ENCODE measurements at places on chromosomes 4 and X.
A peak's percentile ranks its signal among the peaks of the same experiment; 100 is the strongest.

DNA sequence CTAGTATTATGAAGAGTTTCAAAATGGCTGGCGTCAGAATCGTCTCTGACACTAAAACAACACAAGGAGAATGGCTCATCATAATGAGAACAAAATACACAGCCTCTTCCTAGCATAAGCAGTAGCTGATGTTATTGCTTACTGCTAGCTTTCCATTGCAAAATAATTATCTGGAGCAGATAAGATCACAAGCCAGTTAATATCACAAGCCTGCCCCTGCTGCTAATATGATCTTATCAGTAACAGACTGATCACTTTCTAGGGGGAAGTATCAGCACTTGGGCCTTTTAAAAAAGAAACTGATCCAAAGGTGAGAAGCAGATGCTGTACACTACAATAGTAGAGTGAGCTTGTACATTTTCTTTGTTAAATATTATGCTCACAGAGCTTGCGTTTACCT lies 554.8 kb upstream of the PABPC4L start:
- DNase-seq = no peak

DNA sequence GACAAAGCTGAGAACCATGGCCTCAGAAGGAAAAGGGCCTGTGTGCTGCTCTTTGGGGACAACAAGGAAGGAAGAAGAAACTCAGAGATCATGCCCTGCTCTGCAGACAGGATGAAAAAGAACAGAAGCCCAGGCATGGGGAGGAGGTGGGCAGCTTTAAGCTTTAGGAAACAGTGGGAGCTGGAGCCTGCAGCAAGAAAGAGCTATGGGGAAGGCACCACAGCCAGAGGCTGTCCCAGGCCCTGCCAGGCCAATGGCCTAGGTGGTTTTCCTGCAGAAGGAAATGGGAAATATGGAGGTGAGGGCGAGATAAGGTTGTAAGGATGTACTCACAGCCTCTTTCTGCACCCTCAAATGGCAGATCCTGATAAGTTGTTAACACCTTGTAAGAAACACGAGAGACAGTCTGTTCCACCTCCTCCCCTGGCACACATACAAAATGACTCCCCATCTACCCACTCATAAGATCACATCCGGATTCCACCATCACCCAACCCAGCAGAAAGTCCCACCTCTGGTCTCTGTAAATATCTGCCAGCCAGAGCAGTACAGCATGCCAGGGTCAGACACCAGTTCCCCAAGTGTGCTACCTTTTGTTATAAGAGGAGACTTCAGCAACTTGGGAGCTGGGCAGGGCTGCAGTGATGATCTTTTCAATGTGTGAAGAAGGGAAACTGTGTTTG lies 105.2 kb downstream of the RTL5 start:
- no peak for DNase-seq

DNA sequence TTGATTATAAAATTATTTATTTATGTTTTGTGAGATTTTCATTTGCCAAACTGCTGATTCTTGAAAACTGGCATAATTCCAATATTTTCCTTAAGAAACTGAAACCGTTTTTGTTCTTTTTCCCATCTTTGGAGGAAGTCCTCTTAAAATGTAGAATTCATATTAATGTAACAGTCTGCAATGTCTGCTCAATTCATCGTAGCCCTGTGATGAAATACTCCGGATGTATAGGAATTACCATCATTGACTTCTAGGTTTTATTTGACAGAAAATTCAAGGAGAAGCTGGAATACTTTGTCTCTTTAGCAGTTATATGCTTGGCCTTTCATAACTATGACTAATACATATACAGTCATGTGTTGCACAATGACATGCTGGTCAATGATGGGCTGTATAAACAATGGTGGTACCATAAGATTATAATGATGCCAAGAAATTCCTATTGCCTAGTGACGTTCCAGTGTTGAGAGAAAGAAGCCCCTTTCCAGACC lies 185.0 kb upstream of the GPRIN3 start:
- no peak for DNase-seq

- no peak for DNase-seq
Observed at GRCh38 chr4:76590798-76591281, 155.8 kb downstream of the SHROOM3 start.

- DNase-seq = no peak
Observed at GRCh38 chr4:100889898-100890297, 372.1 kb upstream of the EMCN start.

- DNase-seq = peak; percentile 41
Observed at GRCh38 chrX:118495958-118496762, 545 bp downstream of the DOCK11 start.

GRCh38 chr4:122674371-122674770 lies 53.5 kb upstream of the IL21 start:
- DNase-seq = no peak

DNA sequence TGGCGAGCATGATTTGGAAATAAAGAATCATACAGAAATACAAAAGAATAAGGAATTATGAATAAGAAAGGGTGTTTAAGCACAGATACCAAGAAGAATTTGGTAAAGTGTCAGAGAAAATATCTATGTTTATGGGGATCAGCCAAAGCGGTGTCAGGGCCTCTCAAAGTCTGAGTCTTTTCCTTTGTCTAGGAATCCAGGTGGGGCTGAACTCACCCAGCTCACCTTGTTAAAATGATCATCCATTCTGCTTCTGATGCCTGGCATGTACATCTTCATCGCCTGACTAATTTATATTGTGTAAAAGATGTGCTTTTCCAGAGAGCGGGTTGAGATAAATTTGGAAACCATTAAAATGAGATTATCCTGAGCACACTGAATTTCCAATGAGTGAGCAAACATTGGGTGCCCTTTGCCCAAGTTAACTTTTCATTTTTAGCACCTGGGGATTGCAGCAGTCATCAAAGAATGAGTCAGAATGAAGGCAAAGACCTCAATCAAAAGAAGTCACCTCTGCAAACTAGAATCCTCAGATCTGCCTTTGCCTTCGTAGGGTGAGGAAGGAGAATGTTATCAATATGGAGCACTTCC lies 141.9 kb upstream of the ANXA3 start:
- no peak for DNase-seq

- DNase-seq = no peak
Observed at GRCh38 chr4:88605736-88606135, 13.5 kb downstream of the HERC3 start.

DNA sequence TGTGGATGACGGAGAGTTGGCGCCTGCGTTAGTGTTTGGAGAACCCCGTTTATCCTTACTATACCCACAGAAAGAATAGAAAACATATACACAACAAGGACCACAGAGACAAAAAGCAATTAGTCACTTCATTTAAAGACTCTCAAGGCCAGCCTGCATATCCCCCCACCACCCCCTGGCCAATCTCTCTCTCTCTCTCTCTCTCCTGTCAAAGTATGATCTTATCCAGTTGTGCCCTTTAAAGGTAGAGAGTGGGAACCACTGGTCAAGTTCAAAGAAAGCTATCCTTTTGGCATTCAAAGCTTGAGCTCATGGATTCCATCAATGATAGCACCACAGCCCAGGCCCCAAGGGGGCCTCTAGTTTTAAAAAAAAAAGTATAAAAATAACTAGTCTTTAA lies 180.3 kb upstream of the MBNL3 start:
- DNase-seq = no peak

- peak; percentile 0 for DNase-seq
Observed at GRCh38 chrX:75522565-75523431, at the start of gene ZDHHC15. TSS of gene ZDHHC15 (minus strand) at chrX:75523037. CDS start at chrX:75523024, 13 bp downstream.

GRCh38 chr4:12724510-12724909 lies 759.6 kb downstream of the RAB28 start:
- DNase-seq = no peak

GRCh38 chr4:99861120-99861905 lies 32.9 kb downstream of the LAMTOR3 start:
- DNase-seq = no peak

GRCh38 chr4:173519111-173520101 lies 10.6 kb downstream of the HAND2 start:
- no peak for DNase-seq

GRCh38 chrX:79556800-79557199 lies 189.7 kb upstream of the ITM2A start:
- no peak for DNase-seq

DNA sequence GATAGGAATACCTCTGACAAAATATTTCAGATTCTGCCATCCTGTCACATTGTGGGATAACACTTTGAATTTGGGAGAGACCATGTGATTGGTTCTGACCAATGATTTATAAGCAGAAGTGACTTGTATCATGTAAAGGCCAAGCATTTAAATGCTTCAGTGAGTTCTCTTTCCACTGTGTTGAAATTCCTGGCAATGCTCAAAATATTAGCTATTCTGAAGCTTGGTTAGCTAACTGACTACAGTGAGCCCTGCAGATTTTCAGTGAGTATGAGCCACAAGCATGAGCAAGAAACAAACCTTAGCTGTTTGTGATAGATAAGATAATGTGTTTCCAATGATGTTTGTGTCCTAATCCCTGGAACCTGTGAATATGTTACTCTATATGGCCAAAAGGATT lies 562.8 kb upstream of the AADAT start:
- no peak for DNase-seq

DNA sequence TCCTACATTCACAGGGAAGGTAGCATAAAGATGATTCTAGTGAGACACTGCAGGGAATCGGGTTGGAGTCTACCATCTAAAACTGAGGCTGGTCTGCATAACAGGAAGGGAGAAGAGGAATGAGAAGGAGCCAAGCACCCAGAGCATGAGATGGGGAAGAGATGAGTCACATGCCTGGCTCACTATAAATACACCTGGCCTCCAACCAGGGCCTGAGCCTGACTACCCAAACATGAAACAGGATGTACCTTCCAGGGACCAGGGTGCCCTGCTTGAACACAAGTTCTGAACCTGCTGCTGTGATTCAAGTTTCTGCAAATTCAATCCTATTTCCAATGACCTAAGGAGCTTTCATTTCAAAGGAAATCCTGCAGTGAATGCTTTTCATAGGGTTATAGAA lies 24.9 kb downstream of the CD99L2 start:
- DNase-seq = no peak

GRCh38 chrX:15854080-15854655 lies 445 bp downstream of the AP1S2 start:
- DNase-seq = peak; percentile 17

DNA sequence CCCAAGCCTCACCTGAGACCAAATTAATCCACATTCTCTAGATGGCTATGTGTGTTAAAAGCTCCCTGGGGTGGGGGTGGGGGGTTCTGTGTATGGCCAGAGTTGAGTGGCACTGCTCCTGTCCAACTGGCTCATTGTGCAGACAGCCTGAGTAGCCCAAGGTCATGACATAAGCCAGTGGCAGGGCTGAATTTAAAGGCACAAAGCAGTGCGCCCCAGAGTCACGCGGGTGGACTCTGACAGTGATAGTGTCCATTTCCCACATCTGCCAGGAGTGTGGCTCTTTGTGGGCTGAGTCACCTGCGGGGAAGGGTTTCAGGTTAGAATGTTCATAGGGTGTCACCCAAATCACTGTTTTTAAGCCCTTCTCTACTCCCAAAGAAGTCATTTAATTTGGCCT lies 45.4 kb downstream of the SCD5 start:
- DNase-seq = no peak

DNA sequence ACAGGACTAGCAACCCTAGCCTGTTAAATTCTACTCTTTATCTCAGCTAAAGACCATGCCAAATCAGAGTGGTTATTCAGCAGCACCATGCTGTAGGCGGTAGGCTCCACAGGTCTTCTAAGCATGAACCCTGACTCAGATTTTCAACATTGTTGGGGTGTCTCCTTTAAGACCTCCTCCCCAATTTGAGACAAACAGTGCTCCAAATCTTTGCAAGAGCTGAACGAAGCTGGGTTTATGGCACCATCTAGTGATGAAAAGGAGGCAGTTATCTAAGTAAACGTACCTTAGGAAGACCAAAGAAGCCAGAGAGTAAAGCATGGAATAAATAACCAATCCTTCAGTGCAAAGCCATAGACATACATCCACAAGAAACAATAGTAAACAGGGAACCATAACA lies 334.5 kb upstream of the SLC7A11 start:
- no peak for DNase-seq

- no peak for DNase-seq
Observed at GRCh38 chr4:86452924-86453531, 93.2 kb upstream of the MAPK10 start.

- DNase-seq = no peak
Observed at GRCh38 chr4:129672941-129673340, 577.0 kb downstream of the C4orf33 start.

GRCh38 chr4:151251603-151252304 lies 25.2 kb upstream of the PRSS48 start:
- no peak for DNase-seq

GRCh38 chr4:153142700-153143438 lies 61.4 kb upstream of the TRIM2 start:
- no peak for DNase-seq

GRCh38 chr4:85669204-85669603 lies 194.3 kb downstream of the ARHGAP24 start:
- no peak for DNase-seq

GRCh38 chr4:4763822-4764557 lies 95.5 kb upstream of the MSX1 start:
- no peak for DNase-seq

DNA sequence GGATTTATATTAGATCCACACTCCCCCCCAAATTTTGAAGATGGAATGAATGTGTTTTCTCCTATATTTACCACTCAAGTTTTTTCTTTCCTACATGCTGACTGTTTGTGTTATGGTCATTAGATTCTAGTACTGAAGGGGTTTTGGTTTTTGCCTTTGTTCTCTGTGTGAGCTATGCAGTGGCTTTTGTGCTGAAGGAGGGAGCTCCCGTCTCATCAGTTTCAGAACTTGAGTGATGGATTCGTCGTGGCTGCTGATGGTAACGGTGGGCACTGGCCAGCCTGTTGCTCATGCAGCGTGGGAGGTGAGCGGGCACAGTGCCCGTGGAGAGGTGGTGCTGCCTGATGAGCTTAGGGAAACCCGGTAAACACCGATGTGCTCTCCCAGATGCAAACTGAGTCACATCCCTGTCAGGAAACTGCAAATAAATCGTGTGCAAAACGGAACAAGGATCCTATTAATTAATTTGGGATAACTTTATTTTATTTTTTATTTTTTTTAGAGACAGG lies 101.5 kb downstream of the SORBS2 start:
- no peak for DNase-seq

GRCh38 chr4:78742300-78742699 lies 33.9 kb upstream of the BMP2K start:
- no peak for DNase-seq

DNA sequence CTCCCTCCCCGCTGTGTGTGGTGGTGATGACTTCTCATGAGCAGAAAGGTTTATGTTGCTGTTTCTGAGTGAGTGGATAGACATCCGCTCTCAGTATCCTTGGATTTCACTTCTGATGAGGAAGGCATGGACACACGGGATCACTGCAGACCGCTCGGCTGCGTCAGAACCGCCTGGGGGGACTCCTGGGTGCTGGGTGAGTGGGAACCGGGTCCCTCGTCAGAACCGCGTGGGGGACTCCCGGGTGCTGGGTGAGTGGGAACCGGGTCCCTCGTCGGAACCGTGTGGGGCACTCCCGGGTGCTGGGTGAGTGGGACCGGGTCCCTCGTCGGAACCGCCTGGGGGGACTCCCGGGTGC lies 9.0 kb downstream of the CTBP1 start:
- no peak for DNase-seq

- DNase-seq = no peak
Observed at GRCh38 chr4:169621731-169622492, 1.5 kb downstream of the CLCN3 start.
